ENCODE measurements at places on chromosomes 7 and 10. TPM values are rescaled to one million over a fixed set of nuclear protein-coding genes. Genes with fewer than 3 reads are reported as not detected.

CNTNAP2 gene
- not detected for total RNA-seq

MMP21 gene
- total RNA-seq, result not detected

SORBS1 gene
- 0.50 TPM for total RNA-seq

ASB4 gene
- not detected for total RNA-seq

ACSM6 gene
- not detected for total RNA-seq

STRIP2 gene
- 15.2 TPM for total RNA-seq
